Stimulated activated CD4-positive, alpha-beta T cell treated with anti-CD3 and anti-CD28 coated beads, Interleukin-1b, Interleukin-23, amount 100 ng/mL, for 1 hour (primary cell): ENCODE measurements at places on chromosomes 7 and 10.

- no peak for DNase-seq
These were observed 2.9 kb upstream of the LCOR start for GRCh38 chr10:96829029-96829773.

GRCh38 chr7:131462059-131462458 lies 94.4 kb downstream of the PODXL start:
- DNase-seq = no peak

DNA sequence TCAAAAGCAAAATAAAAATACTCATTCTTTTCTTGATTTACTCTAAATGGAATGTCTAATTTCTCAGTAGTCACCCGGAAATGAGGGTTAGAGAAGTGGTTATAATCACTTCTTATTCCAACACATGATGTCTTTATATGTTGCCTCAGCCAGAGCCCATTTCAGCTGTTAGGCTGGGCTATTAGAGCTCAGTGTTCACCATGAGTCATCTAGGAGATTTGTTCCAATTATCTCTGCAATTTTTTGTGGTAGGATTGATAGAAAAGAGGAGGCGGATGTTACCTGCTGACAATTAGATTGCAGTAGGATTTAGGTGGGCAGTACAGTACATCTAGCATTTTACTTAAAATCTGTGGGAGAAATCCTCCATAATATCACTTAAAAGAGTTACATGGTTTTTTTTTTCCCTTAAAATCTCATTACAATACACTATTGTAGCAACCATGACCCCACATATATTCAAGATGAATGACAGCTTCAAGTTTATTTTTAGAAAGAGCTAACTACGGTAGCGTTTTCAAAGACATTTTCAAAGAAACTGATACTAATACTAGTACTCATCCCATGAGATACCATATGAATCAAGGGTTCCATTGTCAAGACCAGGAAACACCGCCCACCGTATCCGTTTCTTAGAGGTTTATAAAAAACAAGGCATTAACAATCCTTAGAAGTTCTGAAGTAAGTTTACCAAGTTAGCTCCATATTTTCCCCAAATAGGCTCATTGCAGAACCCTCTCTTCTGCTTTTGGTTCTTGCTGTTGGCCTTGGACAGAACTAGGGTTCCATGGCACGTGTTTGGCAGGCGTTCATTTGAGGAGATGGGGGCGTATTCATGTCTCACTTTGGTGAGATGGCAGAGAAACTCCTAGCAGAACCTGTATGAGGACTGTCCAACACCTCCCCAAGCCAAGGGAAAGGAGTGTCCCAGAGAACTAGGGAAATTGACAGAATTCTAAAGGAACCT lies 10.4 kb downstream of the CPA2 start:
- no peak for DNase-seq

DNA sequence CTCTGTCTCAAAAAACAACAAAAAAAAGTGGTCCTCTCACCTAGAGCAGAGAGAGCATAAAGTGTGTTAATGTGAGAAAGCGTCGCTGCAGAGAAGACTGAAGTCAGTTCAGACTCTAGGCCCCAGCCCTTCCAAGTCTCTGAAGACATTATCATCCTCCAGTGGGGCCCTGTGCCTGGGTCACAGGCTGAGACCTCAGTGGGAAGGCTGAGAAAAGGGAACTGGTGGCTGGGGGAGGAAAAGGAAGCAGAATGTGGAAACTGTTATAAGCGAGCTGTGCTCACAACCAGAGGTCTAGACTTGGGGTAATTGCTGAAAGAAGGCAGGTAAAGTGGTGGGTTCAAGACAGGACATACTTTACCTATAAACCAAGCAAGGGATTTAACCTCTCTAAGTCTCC lies 4.9 kb upstream of the RRP12 start:
- DNase-seq = no peak

- no peak for DNase-seq
These were observed 14.3 kb downstream of the GALNT17 start for GRCh38 chr7:71145906-71146901.
